Fibroblast of skin of left biceps (primary cell): ENCODE measurements at places on chromosomes 11 and 22.

DNA sequence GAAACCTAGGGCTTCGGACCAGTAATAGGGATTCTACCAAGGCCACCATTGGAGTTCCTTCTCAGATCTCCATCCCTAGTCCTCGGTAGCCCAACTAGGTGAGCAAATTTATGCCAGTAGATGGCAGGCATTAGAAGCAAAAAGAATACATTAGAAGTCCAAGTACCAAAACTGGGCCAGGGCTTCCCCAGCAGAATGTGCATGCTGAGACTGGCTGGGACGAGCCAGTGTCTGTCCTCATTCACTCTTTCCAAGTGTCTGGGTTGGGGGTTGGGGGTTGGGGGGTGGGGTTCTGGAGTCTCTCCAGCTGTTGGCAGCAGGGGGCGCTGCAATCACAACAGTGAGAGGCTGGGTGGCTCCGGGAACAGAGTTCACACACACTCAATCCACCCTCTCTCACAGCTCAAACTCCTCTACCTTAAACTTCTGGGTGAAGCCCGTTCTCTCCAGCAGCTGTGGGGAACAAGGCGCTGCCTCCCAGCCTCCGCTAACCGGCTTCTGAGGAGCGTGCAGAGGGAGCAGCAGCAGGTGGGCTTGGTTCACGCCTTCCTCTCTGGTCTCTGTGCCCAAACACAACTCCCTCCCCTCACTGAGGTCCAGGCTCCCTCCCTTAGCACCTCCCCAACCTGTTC lies 57.5 kb downstream of the BTG4 start:
- DNase-seq: no peak

GRCh38 chr22:32380991-32381390 lies 23.3 kb downstream of the RFPL3 start:
- no peak for DNase-seq

GRCh38 chr22:23790819-23791737 lies 4.3 kb downstream of the SMARCB1 start:
- peak; percentile 71 for DNase-seq

DNA sequence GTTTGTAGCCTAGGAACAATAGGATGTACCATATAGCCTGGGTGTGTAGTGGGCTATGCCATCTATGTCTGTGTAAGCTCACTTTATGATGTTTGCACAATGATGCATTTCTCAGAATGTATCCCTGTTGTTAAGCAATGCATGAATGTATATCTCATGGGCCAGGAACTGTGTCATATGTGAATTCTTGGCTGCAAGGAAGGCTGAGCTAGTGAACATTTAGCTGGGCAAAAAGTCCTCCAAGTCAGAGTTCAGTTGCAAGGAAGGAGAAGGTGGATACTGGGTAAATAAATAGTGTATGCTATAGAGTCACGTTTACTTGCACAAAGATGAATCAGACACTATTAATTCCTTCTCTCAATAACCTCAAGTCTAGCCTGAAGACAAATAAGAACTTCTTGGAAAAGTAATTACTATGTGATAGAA lies 136.1 kb downstream of the EHF start:
- no peak for DNase-seq

DNA sequence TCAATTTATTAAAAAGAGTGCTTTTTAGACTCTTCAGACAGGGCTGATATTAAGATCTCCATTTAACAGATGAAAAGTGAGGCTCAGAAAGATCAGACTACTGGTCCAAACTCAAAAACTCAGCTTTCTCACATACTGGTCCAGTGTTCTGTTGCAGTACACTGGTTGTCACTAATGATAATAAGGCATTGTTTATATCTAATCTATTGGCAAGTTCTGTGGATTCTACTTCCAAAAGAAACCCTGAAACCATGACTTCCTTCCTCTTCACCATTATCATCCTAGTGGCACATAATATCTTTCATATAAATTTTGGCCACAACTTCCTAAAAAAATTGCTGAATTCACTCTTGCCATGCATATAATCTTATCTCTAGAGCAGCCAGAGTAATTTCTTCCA lies 36.9 kb downstream of the F2 start:
- DNase-seq: no peak

DNA sequence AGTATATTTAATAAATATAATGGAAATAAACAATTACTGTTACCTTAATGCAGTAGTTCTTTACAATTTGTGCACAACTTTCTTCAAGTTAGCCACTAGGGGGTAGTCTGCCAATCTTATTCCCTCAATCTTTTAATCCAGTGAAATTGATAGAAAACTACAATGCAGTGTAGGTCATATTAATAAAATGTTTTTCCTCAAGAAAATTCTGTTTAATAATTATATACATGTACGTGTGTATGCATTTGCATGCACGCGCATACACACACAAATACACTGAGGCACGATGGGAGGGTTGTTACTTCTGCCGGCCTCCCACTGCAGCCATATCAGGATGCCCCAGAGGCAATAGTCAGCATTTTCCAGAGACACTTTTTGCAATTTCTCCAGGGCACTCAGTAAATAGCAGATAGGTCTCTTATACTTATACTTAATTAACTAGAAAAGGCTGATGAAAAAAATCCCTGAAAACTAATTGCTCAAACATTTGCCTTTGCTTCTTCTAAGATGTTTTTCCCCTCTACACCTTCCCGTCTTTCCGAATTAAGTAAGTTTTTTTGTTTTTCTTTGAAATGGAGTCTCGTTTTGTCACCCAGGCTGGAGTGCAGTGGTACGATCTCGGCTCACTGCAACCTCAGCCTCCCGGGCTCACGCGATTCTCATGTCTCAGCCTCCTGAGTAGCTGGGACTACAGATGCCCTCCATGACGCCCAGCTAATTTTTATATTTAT lies 3.1 kb downstream of the GAB2 start:
- no peak for DNase-seq

- no peak for DNase-seq
These were observed 43.5 kb downstream of the SGSM3 start for GRCh38 chr22:40413873-40414272.

DNA sequence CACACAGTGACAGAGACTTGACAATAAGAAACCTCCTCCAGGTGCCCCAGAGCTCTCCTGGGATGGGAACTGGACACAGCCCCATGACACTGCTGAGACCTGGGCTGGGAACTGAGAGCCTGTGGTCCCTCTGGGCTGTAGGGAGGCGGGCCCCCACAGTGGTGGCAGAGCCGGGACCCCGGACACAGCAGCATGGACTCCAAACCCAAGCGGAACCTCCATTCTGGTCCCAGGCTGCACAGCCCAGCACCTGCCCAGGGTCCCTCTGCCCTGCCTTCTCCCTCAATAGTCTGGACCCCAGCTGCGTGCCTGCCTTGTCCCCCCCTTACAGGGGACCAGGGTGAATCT lies 8.4 kb upstream of the APOBEC3H start:
- no peak for DNase-seq

DNA sequence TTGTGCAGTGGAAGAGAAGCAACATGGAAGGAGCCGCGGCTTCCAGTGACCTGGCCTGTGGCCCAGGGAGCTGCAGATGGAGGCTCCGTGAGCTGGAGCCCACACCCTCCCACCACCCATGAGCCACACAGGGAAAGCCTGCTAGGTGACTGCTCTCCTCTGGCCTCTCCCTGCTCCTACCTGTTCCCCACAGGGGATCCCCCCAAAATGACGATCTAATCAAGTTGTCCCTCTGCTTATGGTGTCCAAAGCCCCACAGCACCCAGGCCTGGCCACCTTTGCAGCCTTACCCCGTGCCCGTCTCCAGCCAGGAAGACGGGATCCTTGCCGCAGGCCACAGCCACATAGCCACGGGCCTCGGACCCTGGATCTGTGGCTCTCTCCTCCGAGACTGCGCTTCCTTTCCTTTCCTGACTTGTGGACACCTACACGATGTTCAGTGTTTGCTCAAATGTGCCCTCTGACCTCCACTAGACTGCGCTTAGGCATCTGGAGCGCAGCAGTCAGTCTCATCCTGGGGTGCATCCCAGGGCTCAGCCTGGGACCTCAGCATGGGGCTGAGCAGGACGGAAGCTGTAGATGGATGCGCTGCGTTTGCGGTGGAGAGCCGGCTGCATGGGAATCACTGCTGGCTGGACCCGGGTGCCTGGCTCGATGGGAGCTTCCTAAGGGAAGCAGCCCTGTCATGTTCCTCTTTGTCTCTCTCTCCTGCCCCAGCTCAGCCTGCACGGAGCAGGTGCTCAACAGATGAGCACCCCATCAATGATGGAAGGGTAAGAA lies 133.3 kb downstream of the ST3GAL4 start:
- DNase-seq: no peak

DNA sequence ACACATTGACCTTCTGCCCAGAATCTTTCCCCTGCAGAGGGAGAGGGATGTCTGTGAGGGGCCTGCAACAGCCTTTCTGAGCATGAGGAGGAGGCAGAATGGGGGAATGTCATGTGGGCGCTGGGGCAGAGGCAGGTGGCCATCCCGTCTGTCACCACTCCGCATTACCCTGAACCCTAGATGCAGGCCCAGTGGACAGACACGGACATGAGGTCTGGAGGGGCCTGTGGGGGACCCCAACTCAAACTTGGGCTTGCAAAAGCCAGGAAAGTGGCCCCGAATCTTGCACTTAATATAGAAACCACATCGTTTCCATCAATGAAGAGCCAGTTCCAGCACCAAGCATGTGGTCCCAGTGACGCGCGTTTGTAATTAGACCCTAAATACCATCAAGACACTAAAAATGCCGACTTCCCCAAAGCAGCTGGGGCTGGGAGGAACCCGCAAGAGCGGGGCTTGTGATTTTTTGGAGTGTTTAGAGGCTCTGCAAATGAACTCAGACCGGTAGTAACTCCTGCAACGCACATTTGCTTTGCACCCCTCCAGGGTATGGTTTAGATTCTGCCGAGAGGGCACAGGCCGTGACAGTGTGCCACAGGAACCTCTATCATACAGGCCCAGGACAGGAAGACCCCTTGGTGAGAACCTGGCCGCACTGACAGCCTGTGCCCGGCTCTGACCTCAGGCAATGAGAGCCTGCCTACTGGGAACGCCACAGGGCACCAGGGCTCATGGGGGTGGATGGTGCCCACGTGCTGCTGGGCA lies 109.3 kb downstream of the CTTN start:
- DNase-seq: no peak

DNA sequence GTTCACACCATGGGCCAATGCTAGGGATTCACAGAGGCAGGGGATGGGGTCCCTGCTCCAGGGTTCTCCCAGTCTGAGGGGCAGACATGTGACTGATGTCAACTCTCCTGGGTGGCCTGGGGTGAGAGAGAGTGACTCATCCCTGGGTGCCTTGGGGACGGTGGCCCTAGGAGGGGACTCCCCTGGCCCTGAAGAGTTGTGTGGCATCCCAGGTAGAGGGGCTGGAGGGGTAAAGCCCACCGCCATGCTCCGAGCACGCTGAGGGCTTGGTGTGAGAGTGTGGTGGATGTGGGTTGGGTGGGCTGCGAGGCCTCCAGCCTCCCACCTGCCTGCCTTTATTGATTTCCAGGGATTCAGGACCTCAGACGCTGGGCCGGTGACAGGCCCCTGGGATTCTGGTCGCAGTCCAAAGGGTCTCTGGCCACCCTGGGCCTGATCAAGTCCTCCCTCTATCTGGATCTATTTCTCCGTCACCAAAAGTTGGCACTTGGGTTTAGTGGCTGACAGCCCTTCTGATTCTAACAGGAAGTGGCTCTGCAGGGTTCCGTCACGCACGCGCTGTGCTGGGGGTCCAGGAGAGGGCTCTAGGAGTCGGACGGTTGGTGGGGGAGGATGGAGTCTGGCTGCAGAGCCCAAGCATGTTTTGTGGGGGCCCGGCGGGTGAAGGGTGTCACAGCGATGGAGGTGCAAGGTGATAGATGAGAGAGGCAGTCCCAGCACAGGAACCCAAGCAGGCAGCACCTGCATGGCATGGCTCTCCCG lies 27.3 kb upstream of the WNT7B start:
- DNase-seq: no peak

DNA sequence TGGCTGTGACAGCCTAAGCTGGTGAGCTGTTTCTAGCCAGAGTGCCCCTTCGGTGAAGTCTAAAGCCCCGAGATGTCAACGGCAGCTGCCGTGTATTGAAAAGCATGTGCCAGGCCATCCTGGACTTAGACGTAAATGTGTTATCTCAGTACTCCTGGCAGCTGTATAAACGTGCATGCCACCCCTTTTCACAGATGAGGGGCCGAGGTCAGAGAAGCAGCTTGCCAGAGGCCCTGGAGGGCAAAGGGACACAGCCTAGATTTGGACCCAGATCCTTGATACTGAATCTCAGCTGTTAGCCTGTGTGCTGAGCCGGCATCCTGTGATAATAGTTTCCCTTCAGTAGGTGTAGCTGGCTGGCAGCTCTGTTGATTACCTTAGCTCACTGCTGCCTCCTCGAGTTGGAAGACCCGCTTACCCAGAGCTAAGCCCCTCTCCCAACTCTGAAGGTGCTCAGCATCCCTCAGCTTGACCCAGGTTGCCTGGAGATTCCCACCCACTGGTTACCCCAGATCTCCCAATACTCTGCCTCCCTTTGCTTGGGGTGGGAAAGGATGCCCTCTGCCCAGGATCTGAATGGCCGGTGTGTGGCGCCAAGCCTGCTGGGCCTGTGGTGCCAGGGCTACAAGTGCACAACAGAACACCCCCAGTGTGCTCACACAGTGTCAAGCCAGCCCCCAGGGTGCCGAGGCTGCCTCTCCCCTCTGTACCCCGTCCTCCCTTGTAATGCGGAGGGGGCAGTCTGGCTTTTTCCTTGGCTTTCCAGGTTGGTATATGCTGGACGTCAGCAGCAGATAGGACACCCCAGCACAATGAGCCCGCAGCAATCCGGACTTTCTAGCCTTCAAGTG lies 59.8 kb upstream of the WNT7B start:
- no peak for DNase-seq

DNA sequence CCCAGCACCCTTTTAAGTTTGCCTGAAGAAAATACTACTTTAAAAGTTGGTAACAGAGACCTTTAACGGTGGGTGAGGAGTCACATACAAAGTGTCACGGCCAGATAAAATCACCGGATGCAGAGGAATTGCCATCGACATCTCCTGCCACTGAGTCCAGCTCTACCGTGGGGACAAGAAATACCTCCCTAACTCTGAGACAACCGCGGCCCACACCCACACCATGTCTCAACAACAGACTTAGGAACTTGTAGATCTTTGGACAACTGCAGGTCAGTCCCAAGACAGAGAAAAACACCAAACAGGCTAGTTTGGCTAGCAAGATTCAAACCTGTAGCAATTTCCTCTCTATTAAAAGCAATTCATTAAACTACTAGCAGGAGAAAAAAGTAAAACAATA lies 669 bp downstream of the ETS1 start:
- no peak for DNase-seq

DNA sequence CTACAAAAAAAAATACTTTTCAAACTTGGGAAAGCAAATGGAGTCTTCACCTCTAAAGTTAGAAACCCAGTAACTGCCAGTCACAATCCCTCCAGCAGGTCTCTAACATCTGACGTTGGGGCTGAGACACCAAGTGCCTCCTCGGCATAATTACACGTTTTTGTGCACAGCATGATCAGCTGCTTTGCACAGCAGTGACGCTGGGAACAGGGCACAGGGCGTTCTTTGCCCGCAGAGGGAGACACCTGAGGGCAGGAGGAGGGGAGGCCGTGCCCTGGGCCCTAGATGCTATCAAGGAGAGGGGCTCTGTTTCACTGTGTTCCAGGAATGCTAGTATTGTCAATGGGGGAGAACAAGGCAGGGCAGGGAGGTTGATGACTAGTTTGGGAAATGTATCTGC lies 120.1 kb downstream of the PARVA start:
- no peak for DNase-seq

GRCh38 chr22:29343313-29343805 lies 27.9 kb upstream of the RASL10A start:
- DNase-seq: peak; percentile 49

GRCh38 chr22:35761037-35761436 lies 43.4 kb downstream of the APOL5 start:
- no peak for DNase-seq

- no peak for DNase-seq
These were observed 10.3 kb downstream of the IGLL5 start for GRCh38 chr22:22897947-22898346.

GRCh38 chr11:2409126-2409525 lies 8.6 kb downstream of the TSSC4 start:
- no peak for DNase-seq
